NCI-H510A treated with DMSO at 0.1 percent for 48 hours (cell line): ENCODE measurements at places on chromosomes 7 and 10.

DNA sequence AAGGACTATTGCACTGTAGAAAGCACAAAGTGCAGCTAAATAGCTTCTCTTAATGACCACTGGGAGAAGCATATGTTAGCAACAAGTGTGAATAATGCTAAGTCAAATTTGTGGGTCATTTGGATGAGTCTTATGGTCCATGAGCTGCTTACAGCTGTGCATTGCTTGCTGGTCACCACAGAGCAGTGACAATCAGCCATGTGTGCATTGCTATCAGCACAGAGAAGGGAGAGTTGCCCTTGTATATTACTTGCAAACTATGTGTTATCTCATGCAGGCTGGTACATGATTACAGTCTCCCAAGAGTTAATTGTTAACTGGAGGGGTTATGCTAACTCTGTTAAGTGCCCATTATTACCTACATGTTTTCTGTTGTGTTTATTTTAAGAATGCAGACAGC is 25.7 kb downstream of the MRPS33 start:
- DNase-seq, result no peak

DNA sequence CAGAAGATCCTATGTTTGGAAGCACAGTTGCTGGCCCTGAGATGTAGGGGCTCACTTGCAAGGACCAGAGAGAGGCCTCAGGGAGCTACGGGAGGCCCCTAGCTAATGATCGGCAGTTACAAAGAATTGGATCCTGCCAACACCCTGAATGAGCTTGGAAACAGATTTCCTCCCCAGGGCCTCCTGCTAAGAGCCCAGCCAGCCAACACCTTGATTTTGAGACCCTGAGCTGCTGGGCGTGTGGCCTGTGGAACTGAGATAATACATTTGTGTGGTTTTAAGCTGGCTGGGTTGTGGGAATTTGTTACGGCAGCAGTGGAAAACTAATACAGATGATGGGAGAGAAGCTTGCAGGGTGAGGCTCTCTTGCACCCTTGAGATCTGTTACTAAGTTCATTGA is 3.9 kb downstream of the DOCK1 start:
- no peak for DNase-seq

- no peak for DNase-seq
Measured at GRCh38 chr10:34145715-34146114, 669.4 kb downstream of the PARD3 start.

DNA sequence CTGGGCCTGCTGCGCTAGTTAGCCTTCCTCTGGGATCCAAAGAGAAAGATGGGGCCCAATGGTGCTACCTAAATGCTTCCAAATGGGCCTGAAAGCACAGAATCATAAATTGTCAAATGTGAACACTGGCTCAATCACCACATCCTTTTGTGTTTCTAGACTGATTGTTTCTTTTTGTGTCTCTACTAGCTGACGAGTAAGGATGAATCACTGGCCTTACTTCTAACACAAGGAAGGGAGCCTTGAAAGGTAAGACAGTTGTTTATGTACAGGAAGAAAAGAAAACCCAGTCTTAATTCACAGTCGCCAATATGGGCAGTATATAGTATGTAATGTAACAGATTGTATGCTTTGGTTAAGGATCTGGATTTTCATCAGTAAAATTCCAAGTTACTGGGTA is 89.5 kb downstream of the ZNF92 start:
- DNase-seq, result no peak

DNA sequence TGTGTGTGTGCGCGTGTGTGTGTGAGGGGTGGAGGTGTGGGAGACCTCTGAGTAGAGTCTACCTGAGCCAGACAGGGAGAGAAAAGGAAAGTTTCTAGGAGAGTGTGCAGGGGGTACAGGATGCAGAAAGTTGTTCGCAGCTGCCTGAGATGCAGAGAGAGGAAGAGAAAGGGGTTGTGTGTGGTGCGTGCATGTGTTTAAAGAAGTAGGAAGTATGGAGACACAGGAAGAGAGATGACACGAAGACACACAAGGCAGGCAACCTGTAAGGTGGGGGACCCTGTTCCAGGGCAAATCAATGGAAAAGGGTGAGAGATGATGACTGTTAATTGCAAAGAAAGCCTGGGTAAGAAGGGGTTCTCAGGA is 52.2 kb downstream of the C10orf105 start:
- no peak for DNase-seq
